ENCODE measurements at places on chromosomes 4 and X. TPM values are rescaled to one million over a fixed set of nuclear protein-coding genes. Genes with fewer than 3 reads are reported as not detected.

The SPANXB1 gene
- total RNA-seq = not detected

The PRRG3 gene
- 0.74 TPM for total RNA-seq

The FBXW7 gene
- 28.7 TPM for total RNA-seq

The MSX1 gene
- total RNA-seq = 3.6 TPM

The CXCL6 gene
- not detected for total RNA-seq

- H3K27ac ChIP-seq = no peak overlapping the region
- H3K4me1 ChIP-seq = no peaks in the 10 kb centered on the region
- no peaks in the 10 kb centered on the region for H3K27me3 ChIP-seq
- H3K4me3 ChIP-seq = no peak overlapping the region
Observed at GRCh38 chrX:112844250-112844649, 3.6 kb upstream of the AMOT start.

- no peak overlapping the region for H3K4me3 ChIP-seq
- no peaks in the 10 kb centered on the region for H3K4me1 ChIP-seq
- no peaks in the 10 kb centered on the region for H3K27me3 ChIP-seq
- DNase-seq = no peak
- no peaks in the 10 kb centered on the region for H3K36me3 ChIP-seq
Observed at GRCh38 chrX:113399506-113400192, 559.0 kb upstream of the AMOT start.

DNA sequence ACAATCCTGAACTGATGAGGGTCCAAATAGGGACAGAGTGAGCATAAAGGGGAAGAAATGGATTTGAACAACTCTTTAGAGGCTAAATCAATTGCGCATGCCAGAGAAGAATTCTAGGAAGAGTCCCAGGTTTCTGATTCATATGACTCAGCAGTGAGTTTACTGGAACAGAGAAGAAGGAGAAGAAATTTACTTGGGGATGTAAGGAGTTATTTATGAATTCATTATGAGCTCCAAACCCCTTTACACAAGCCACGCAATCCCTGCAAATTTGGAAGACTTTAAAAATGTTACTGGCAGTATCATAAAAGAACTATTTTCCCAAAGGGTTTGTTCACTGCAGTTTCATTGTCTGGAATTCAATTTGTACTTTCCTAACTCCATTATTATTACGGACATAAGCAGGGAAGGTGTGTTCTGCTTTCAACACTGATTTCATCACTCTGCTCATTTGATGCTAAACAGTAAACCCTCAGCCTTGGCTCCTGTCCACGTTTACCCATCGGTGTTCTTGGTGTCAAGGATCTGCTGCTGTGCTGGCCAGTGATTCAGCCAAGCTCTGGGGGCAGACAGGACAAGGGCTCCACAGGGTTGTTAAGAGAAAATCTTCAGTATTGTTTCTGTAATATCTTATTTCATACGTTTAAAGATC is 273.7 kb downstream of the HNRNPD start:
- H3K4me1 ChIP-seq = no peaks in the 10 kb centered on the region
- no peak overlapping the region for H3K27ac ChIP-seq
- no peaks in the 10 kb centered on the region for H3K36me3 ChIP-seq
- no peak for DNase-seq
- no peaks in the 10 kb centered on the region for H3K27me3 ChIP-seq

DNA sequence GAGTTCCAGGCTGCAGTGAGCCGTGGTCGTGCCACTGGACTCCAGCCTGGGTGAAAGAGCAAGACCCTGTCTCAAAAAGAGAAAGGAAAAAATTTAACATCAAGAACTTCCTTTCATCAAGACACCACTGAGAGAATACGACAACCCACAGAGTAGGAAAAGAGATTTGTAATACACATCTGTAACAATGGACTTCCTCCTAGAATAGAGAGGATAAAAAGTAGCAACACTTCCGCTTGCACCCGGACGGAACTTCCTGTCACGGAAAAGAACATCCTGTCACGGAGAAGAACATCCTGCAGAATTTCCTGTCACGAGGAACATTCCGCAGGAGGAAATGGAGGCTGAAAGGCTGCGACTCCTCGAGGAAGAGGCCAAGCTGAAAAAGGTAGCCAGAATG is at the start of gene DCAF4L1:
TSS of gene DCAF4L1 (plus strand) at position 301 of the 400 bp plus-strand sequence. CDS start at position 338, 37 bp downstream.
- no peaks in the 10 kb centered on the region for H3K27me3 ChIP-seq
- DNase-seq = no peak
- H3K27ac ChIP-seq = no peak within 1 kb of the TSS
- H3K4me3 ChIP-seq = no peak within 1 kb of the TSS
- H3K36me3 ChIP-seq = no peaks in the 10 kb centered on the region

- H3K27me3 ChIP-seq = no peaks in the 10 kb centered on the region
- no peaks in the 10 kb centered on the region for H3K36me3 ChIP-seq
- H3K4me3 ChIP-seq = no peak overlapping the region
- no peak for DNase-seq
- no peaks in the 10 kb centered on the region for H3K4me1 ChIP-seq
Observed at GRCh38 chr4:115219315-115219860, 106.0 kb upstream of the NDST4 start.

DNA sequence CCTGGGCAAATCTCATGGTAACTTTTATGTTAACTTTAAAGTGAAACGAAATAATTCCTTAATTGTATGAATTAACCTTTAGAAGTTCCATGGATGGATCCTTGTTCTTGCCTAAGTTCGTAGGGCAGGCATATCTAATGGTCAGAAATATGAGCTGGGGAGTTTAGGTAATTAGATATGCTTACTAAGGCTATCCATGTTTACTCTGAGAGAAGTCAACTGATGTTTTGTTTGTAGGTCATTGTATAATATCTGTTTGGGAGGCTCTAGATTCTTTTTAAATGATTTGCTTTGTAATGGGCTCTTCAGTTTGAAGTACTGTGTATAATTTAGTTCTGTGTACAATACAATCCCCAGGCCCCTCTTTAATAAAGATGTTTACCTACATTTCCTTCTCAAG is 117.0 kb downstream of the DCK start:
- H3K27ac ChIP-seq = no peak overlapping the region
- no peaks in the 10 kb centered on the region for H3K4me1 ChIP-seq
- no peak overlapping the region for H3K4me3 ChIP-seq
- DNase-seq = no peak
- H3K27me3 ChIP-seq = no peaks in the 10 kb centered on the region

GRCh38 chrX:110133735-110134370 is 130.9 kb downstream of the TMEM164 start:
- no peaks in the 10 kb centered on the region for H3K27me3 ChIP-seq
- H3K4me3 ChIP-seq = no peak overlapping the region
- no peaks in the 10 kb centered on the region for H3K4me1 ChIP-seq
- no peak for DNase-seq
- H3K27ac ChIP-seq = no peak overlapping the region
- no peaks in the 10 kb centered on the region for H3K36me3 ChIP-seq

DNA sequence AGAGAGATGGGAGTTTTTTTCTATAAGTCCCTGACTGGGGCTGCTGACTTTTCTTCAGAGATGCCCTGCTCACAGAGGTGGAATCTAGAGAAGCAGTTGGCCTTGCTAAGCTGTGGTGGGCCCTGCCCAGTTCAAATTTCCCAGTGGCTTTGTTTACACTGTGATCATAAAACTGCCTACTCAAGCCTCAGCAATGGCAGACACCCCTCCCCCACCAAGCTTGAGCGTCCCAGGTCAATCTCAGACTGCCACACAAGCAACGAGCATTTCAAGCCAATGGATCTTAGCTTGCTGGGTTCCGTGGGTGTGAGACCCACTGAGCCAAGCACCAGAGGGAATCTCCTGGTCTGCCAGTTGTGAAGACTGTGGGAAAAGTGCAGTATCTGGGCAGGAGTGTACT is 199.8 kb upstream of the WDFY3 start:
- no peak for DNase-seq
- H3K4me1 ChIP-seq = no peaks in the 10 kb centered on the region
- no peak overlapping the region for H3K27ac ChIP-seq
- H3K27me3 ChIP-seq = no peaks in the 10 kb centered on the region
- no peaks in the 10 kb centered on the region for H3K36me3 ChIP-seq
- no peak overlapping the region for H3K4me3 ChIP-seq

GRCh38 chr4:158624889-158625478 is 46.7 kb downstream of the C4orf46 start:
- no peak for DNase-seq
- peaks cover 20% of the 10 kb centered on the region for H3K4me1 ChIP-seq
- no peaks in the 10 kb centered on the region for H3K36me3 ChIP-seq
- peak overlapping the region; percentile 75 for H3K27ac ChIP-seq
- H3K4me3 ChIP-seq = peak overlapping the region; percentile 15

- no peak overlapping the region for H3K27ac ChIP-seq
- H3K36me3 ChIP-seq = no peaks in the 10 kb centered on the region
Observed at GRCh38 chr4:160956875-160957274, 1206.9 kb downstream of the FSTL5 start.

- no peaks in the 10 kb centered on the region for H3K27me3 ChIP-seq
- H3K36me3 ChIP-seq = no peaks in the 10 kb centered on the region
- DNase-seq = no peak
- H3K4me1 ChIP-seq = no peaks in the 10 kb centered on the region
- no peak overlapping the region for H3K4me3 ChIP-seq
Observed at GRCh38 chr4:153081693-153082092, 122.5 kb upstream of the TRIM2 start.

DNA sequence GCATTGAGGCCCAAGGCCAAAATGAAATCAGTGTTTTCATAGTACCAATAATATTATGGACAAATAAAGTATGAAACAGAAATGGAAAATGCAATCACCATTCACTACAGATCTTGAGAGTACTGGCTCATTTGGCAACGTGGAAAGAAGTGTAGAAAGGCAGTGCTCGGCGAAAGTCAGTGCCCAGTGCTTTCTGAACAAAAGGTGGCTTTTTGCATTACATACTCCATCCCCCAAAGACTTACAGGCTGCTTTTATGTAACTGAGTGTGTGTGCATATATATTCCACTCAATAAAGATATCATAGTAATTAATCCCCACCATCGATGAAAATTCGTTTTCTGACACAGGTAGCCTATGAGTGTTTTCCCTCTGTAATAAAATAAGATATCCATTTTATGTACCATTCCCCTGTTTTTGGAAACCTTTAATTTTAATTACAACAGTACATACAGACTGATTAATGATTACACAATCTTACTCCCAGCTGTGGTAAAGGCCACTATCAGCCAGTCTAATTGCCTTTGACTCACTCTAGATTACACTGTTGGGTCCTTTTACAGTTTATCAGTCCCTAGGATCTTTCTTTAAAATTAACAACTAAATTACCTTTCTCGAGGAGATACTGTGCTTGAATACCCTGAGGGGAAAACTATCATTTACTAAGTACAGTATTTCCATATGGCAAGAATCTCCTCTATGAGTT is 65.9 kb downstream of the MAD2L1 start:
- no peak overlapping the region for H3K27ac ChIP-seq
- H3K36me3 ChIP-seq = no peaks in the 10 kb centered on the region
- H3K4me3 ChIP-seq = no peak overlapping the region
- H3K4me1 ChIP-seq = no peaks in the 10 kb centered on the region
- DNase-seq = no peak

DNA sequence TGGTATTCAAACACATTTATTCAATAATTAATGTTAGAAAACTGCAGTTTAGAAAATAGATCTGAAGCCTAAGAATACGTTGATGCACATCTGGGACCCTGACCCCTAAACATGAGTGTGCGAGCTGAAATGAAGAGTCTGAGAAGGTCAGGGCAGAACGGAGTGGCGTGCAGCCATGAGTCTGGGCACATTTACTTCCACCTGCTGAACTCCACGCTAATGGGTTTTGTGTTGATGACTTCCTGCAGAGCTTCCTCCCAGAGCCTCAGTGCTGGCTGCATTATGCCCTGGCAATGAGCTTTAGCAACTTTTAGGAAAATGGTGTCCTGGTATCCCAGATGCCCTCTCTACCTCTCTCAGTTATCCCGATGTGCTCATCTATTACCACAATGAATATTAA is 53.1 kb downstream of the FAM114A1 start:
- H3K27me3 ChIP-seq = no peaks in the 10 kb centered on the region
- no peak overlapping the region for H3K27ac ChIP-seq

- H3K27me3 ChIP-seq = no peaks in the 10 kb centered on the region
- no peak for DNase-seq
- peak overlapping the region; percentile 62 for H3K27ac ChIP-seq
Observed at GRCh38 chr4:42626629-42627146, 30.2 kb downstream of the ATP8A1 start.

- no peaks in the 10 kb centered on the region for H3K36me3 ChIP-seq
- no peak overlapping the region for H3K27ac ChIP-seq
- no peaks in the 10 kb centered on the region for H3K27me3 ChIP-seq
- H3K4me3 ChIP-seq = no peak overlapping the region
- H3K4me1 ChIP-seq = no peaks in the 10 kb centered on the region
Observed at GRCh38 chrX:72569786-72570185, 2.9 kb downstream of the HDAC8 start.

DNA sequence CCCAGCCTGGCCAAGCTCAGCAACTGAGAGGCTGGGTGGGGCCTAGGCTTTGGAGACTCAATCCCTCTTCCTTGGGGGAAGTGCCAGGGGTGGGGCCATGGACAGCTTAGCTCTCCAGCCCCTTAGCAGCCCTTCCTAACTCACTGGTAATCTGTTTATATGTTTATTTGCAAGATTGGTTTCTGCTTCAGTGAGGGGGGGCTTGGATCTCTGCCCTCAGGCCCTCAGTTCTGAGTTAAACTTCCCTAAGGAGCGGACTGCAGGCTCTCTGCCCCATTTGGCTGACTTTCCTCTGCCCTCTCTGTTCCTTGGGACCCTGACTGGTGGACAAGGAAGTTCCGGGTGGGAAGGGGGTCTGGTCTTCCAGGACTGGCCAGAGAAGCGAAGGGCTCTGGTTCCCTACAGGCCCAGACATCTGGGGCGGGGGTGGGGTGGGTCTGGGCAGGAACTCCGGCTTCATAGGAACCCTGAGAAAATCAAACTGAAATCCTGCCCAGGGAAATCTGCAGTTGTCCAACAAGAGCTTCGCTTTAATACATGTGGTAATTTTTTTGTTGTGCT is 51.4 kb downstream of the NALF2 start:
- no peaks in the 10 kb centered on the region for H3K27me3 ChIP-seq
- H3K36me3 ChIP-seq = no peaks in the 10 kb centered on the region
- no peak for DNase-seq
- no peaks in the 10 kb centered on the region for H3K4me1 ChIP-seq
- no peak overlapping the region for H3K4me3 ChIP-seq

DNA sequence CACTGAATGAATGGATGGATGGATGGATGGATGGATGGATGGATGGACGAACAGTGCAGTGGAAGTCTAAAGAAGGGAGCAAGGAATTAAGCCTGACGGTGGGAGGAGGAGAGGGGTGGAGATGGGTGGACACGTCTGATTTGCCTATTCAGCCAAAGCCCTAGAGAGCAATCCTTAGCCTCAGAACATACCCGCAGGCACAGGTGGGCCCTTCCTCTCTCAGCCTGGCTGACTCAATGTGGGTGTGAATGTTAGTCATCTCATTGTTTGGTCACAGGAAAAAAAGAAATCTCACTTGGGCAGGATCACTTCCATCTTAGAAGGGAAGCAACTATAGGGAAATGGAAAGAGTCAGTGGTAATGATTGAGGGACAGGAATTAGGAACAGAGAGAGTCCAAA is 165.9 kb downstream of the PJA1 start:
- peaks cover 5% of the 10 kb centered on the region for H3K4me1 ChIP-seq
- H3K36me3 ChIP-seq = no peaks in the 10 kb centered on the region

Measured in psoas muscle (tissue), 8 donors.